ENCODE measurements at places on chromosomes 1 and 21. TPM values are rescaled to one million over a fixed set of nuclear protein-coding genes. Genes with fewer than 3 reads are reported as not detected.

- peaks cover 34% of the 10 kb centered on the region for H3K4me1 ChIP-seq
- H3K4me3 ChIP-seq, result no peak overlapping the region
- DNase-seq, result no peak
- peak overlapping the region; percentile 46 for H3K27ac ChIP-seq
- no peaks in the 10 kb centered on the region for H3K27me3 ChIP-seq
These were observed 1.7 kb downstream of the KLHDC8A start for GRCh38 chr1:205355075-205355453.

GRCh38 chr1:100578201-100578600, 40.3 kb downstream of the GPR88 start:
- no peak overlapping the region for H3K4me3 ChIP-seq
- no peaks in the 10 kb centered on the region for H3K4me1 ChIP-seq
- DNase-seq, result no peak

DNA sequence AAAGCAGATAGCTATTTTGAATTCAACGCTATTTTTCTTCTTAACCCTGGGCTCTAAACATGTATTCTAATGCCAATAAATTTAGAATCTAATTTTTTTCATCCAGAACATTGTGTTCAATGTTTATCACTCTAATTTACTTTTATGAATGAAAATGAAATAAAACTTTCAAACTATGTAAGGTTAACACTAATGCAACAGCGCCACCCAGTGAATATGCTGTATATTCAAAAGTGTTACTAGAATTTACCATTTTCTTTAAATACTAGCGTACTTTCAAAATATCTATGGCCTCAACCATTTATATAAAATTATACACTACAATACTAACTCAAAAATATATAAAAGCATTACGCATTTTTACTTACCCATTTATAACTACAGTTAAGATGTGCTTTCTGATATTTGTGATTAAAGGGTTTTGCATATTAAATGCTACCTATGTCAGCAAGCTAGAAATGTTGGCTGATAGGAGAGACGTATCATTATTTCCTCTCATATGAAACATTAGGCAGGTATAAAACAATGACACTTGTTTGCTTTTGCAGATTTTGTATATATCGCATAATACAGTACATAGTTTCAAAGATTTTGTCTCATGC, 5.9 kb upstream of the NUF2 start:
- DNase-seq, result peak; percentile 58
- H3K4me1 ChIP-seq, result peaks cover 3% of the 10 kb centered on the region
- no peaks in the 10 kb centered on the region for H3K27me3 ChIP-seq
- peaks cover 8% of the 10 kb centered on the region for H3K36me3 ChIP-seq
- H3K27ac ChIP-seq, result no peak overlapping the region

GRCh38 chr1:151942882-151943281, 33.6 kb upstream of the THEM4 start:
- peak overlapping the region; percentile 37 for H3K27ac ChIP-seq
- H3K36me3 ChIP-seq, result no peaks in the 10 kb centered on the region
- no peaks in the 10 kb centered on the region for H3K27me3 ChIP-seq
- peaks cover 45% of the 10 kb centered on the region for H3K4me1 ChIP-seq

- DNase-seq, result no peak
- no peaks in the 10 kb centered on the region for H3K4me1 ChIP-seq
- no peak overlapping the region for H3K27ac ChIP-seq
- no peaks in the 10 kb centered on the region for H3K27me3 ChIP-seq
- H3K36me3 ChIP-seq, result no peaks in the 10 kb centered on the region
- no peak overlapping the region for H3K4me3 ChIP-seq
These were observed 146.2 kb upstream of the KRTAP19-8 start for GRCh38 chr21:31184459-31184858.

GRCh38 chr1:52436817-52437216, 32.4 kb downstream of the PRPF38A start:
- H3K27me3 ChIP-seq, result no peaks in the 10 kb centered on the region
- H3K36me3 ChIP-seq, result peaks cover 27% of the 10 kb centered on the region
- no peak overlapping the region for H3K4me3 ChIP-seq
- DNase-seq, result no peak
- no peak overlapping the region for H3K27ac ChIP-seq

DNA sequence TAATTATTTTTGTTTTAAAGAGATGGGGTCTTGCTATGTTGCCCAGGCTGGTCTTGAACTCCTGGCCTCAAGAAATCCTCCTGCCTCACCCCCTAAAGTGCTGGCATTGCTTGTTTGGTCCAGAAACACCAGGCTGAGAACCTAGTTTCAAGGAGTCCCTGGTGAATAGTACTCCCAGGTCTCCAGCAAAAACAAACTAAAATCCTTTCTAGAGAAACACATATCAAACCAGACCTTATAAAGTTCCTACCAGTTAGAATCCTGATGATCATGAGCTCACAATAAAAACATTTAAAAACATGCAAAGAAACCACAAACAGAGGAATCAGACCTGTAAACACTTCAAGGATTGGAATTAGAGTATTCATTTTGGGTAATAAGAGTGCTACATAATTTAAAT, 34.4 kb upstream of the PADI1 start:
- H3K4me3 ChIP-seq, result no peak overlapping the region
- no peak for DNase-seq
- no peak overlapping the region for H3K27ac ChIP-seq
- H3K4me1 ChIP-seq, result no peaks in the 10 kb centered on the region
- H3K36me3 ChIP-seq, result no peaks in the 10 kb centered on the region

GRCh38 chr1:30153743-30154449, 569.5 kb downstream of the MATN1 start:
- H3K27me3 ChIP-seq, result no peaks in the 10 kb centered on the region
- no peaks in the 10 kb centered on the region for H3K36me3 ChIP-seq
- H3K27ac ChIP-seq, result no peak overlapping the region

DNA sequence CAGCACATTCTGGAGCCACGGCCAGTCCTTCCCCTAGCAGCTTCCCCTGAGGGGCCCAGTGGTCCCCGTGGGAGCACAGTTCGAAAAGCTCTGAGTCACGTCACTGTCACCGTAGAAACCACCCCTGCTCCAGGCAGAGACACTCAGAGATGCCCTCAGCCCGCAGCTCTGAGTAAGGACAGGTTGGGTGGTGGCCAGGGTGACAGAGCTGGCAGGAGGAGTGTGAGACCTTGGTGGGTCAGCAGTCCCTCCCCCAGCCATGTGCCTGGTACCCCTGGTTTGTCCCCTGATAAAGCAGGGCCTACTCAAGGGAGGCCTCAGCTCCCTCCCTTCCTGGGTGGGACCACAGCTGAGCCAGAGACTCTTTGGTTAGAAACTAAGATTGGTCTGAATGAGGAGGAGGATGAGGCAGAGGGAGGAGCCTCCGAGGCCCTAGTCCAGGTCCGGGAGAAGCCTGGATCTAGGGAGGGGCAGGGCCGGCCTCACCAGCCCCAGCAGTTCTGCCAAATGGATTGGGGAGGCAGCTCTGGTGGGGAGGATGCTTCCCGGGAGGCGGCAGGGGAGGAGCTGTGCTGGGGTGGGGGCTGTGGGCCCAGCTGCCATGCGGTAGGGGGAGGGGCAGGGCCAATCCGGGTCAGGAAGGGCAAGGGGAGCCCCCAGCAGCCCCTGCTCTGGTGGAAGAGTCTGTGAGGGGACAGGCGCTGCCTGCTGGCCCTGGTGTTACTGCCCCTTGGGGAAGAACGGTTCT, 55.2 kb downstream of the SLC9A1 start:
- peak overlapping the region; percentile 17 for H3K27ac ChIP-seq
- H3K27me3 ChIP-seq, result no peaks in the 10 kb centered on the region
- H3K4me3 ChIP-seq, result no peak overlapping the region
- H3K36me3 ChIP-seq, result peaks cover 11% of the 10 kb centered on the region

GRCh38 chr1:239944666-239945065, 147.0 kb upstream of the FMN2 start:
- H3K4me1 ChIP-seq, result no peaks in the 10 kb centered on the region
- H3K4me3 ChIP-seq, result no peak overlapping the region
- no peaks in the 10 kb centered on the region for H3K27me3 ChIP-seq
- H3K36me3 ChIP-seq, result no peaks in the 10 kb centered on the region
- no peak for DNase-seq

DNA sequence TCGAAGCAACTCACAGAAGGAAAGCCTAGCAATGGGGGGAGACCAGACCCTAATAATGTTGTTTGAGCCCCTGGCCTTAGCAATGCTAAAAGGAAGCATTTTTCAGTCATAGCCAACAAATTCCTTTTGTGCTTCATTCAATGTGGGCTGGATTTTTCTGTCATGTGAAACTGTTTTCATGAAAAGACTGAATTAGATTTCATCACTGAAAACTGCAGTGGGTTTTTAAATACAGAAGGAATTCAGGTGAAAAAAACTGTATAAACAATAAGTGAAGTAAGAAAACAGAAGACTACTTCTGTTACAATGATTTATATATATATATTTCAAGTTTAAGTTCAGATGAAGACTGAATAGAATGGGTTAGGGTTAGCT, 204.8 kb downstream of the SMYD3 start:
- no peak for DNase-seq
- no peaks in the 10 kb centered on the region for H3K36me3 ChIP-seq
- no peak overlapping the region for H3K4me3 ChIP-seq

- H3K27me3 ChIP-seq, result no peaks in the 10 kb centered on the region
- no peak overlapping the region for H3K4me3 ChIP-seq
- no peak for DNase-seq
- no peaks in the 10 kb centered on the region for H3K36me3 ChIP-seq
- H3K27ac ChIP-seq, result no peak overlapping the region
These were observed 105.5 kb downstream of the NRIP1 start for GRCh38 chr21:14959343-14959742.

DNA sequence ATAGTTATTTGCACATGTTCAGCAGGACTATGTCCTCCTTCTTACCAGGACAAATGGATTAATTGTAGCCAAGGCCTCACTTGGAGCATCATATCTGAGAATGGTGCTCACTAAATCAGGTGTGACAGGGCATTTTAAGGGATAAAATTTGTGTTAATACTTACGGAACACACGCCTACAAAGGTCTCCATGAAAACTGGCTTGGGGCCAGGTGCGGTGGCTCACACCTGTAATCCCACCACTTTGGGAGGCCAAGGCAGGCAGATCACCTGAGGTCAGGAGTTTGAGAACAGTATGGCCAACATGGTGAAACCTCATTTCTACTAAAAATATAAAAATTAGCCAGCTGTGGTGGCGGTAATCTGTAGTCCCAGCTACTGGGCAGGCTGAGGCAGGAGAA, 75.1 kb upstream of the CAPZB start:
- no peak overlapping the region for H3K27ac ChIP-seq
- no peaks in the 10 kb centered on the region for H3K27me3 ChIP-seq
- no peaks in the 10 kb centered on the region for H3K36me3 ChIP-seq
- no peak for DNase-seq

DNA sequence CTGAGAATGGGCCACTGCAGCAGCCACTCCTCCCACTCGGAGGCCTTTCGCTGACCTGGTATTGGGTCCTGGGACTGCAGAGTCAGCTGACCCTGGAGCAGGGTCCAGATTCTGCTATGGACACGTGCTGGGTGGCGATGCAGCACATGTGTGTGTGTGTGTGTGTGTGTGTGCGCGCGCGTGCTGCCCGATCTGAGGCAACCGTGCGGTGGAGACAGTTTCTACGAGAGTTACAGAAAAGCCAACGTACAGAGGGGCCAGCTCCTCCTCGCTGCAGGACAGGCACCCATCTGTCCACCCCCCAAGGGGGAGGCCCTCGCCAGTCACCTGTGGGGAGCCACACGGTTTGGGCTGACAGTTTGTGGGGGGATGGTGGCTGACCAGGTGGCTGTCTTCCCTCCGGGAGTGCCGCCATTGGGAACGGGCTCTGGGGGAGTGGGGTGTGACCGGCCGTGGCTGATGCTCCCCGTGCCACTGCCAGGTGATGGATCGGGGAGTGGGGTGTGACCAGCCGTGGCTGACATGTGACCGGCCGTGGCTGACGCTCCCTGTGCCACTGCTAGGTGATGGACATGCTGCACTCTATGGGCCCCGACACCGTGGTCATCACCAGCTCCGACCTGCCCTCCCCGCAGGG, 24.0 kb downstream of the CSTB start:
- H3K4me3 ChIP-seq, result no peak overlapping the region
- DNase-seq, result no peak
- no peak overlapping the region for H3K27ac ChIP-seq
- H3K27me3 ChIP-seq, result no peaks in the 10 kb centered on the region
- no peaks in the 10 kb centered on the region for H3K36me3 ChIP-seq
- H3K4me1 ChIP-seq, result no peaks in the 10 kb centered on the region

GRCh38 chr1:32052887-32053286, 19.9 kb upstream of the TMEM39B start:
- DNase-seq, result no peak
- no peaks in the 10 kb centered on the region for H3K36me3 ChIP-seq
- no peaks in the 10 kb centered on the region for H3K4me1 ChIP-seq
- no peaks in the 10 kb centered on the region for H3K27me3 ChIP-seq
- H3K4me3 ChIP-seq, result no peak overlapping the region

- no peaks in the 10 kb centered on the region for H3K4me1 ChIP-seq
- no peaks in the 10 kb centered on the region for H3K27me3 ChIP-seq
- no peaks in the 10 kb centered on the region for H3K36me3 ChIP-seq
- no peak overlapping the region for H3K4me3 ChIP-seq
- no peak overlapping the region for H3K27ac ChIP-seq
- no peak for DNase-seq
These were observed 59.8 kb upstream of the PLA2G4A start for GRCh38 chr1:186768906-186769305.

DNA sequence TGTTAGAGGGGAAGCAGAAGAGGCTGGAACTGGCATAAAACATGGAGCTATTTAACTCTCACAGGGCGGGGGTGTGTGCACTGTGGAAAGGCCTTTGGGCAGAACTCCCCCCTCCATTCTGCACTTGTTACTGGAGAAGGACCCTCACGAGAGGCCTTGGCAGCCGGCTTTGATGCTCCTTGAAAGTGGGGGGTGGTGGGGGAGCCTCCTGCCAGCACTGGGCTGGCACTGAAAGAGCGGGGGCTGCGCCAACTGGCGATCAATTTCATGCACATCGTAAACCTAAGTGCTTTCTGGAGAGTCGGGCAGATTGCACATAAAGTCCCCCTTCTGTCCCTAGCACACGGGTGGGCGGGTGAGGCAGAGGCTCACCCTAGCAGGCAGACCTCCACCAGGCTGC, 28.9 kb downstream of the FOXO6 start:
- peaks cover 6% of the 10 kb centered on the region for H3K4me1 ChIP-seq
- no peak overlapping the region for H3K4me3 ChIP-seq
- no peaks in the 10 kb centered on the region for H3K36me3 ChIP-seq
- H3K27me3 ChIP-seq, result no peaks in the 10 kb centered on the region

GRCh38 chr1:169105434-169106094, 926 bp upstream of the ATP1B1 start:
- H3K27ac ChIP-seq, result no peak overlapping the region
- H3K4me3 ChIP-seq, result peak overlapping the region; percentile 98
- no peaks in the 10 kb centered on the region for H3K36me3 ChIP-seq
- peaks cover 50% of the 10 kb centered on the region for H3K4me1 ChIP-seq
- H3K27me3 ChIP-seq, result no peaks in the 10 kb centered on the region

DNA sequence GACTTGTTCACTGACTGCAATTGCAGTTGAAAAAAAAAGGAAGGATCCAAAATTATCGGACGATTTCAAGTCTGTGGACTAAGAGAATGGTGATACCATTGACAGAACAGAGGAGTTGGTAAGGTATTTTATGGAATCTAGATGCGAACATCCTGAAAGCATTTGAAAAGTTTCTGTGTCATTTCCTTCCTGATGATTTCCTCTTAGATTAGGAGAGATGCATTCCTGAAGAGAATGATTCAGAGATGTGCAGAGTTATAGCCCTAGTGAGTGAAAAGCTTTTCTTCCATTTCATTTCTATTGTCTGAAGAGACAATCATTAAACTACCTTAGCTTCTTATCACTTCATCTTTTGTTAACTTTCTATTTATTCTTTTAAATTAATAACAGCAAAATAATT, 200.0 kb downstream of the KCNK2 start:
- no peak overlapping the region for H3K27ac ChIP-seq
- peaks cover 10% of the 10 kb centered on the region for H3K4me1 ChIP-seq
- no peak overlapping the region for H3K4me3 ChIP-seq
- H3K27me3 ChIP-seq, result no peaks in the 10 kb centered on the region
- H3K36me3 ChIP-seq, result no peaks in the 10 kb centered on the region
- no peak for DNase-seq

Gene LCE1E
- polyA plus RNA-seq, result not detected

Gene PAQR6
- 5.4 TPM for polyA plus RNA-seq

Gene TMPRSS3
- polyA plus RNA-seq, result not detected

Gene MTMR11
- 60.2 TPM for polyA plus RNA-seq

Gene FCGR2B
- 3.5 TPM for polyA plus RNA-seq
